ENCODE measurements at places on chromosomes 2 and 18. TPM values are rescaled to one million over a fixed set of nuclear protein-coding genes. Genes with fewer than 3 reads are reported as not detected.

DNA sequence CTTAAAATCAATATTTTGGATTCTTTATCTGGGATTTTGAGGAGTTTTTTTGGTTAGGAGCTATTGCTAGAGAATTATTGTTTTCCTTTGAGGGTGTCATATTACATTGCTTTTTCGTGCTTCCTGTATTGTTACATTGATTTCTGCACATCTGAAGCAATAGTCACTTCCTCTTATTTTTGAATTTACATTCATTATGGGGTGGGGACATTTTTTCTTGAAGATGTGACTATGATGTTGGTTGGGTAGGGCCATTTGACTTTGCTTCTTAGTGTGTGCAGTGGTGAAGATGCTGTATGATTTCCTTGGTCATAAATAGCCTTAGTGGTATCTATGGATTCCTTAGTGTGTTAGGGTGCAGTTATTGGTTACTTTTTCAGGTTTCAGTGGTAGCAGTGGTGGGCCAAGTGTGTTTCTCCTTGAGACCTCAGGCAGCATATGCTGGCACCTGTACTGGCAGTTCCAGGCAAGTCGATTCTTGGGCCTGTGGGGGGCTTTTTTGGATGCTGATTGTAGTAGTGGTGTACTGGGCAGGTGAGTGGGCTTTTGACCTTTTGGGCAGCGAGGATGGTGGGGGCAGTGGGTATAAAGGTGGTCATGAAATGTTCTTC, 61.8 kb downstream of the ARHGAP25 start:
- no peak for DNase-seq

DNA sequence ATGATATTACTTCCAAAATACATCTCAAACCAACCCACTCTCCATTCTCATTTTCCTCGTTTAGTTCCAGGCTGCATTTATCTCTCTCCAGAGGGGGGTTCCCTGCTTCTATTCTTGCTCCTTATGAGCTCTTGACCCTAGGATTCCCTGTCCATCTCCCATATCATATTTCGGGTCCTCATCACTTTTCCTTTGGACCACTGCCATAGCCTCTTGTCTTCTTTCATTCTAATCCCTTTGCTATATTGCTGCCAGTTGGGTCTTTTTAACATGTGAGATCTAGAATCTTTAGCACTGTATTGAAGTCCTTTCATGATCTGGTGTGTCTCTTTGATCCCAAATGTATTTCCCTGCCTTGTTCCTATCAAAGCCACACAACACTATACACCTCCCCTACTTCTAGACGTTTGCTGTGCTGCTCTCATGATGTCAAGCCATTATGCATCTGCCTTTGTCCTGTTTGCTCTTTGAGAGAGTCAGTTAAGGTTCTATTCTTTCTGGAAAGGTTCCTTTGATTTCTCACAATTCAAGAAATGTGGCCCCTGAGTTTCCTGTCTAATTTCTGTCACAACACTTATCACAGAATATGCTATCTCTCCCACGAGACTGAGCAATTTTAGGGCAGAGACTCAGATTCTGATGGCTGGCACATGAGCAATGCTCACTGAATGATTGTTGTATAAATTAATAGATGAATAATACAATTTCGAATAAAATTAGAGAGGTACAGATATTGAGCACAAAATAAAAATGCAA, 43.2 kb upstream of the SESTD1 start:
- DNase-seq, result no peak

- DNase-seq, result peak; percentile 7
These were observed 20.1 kb upstream of the SLC20A1 start for GRCh38 chr2:112625474-112626114.

- DNase-seq, result peak; percentile 86
These were observed 7.8 kb downstream of the LIMS1 start for GRCh38 chr2:108542071-108542470.

DNA sequence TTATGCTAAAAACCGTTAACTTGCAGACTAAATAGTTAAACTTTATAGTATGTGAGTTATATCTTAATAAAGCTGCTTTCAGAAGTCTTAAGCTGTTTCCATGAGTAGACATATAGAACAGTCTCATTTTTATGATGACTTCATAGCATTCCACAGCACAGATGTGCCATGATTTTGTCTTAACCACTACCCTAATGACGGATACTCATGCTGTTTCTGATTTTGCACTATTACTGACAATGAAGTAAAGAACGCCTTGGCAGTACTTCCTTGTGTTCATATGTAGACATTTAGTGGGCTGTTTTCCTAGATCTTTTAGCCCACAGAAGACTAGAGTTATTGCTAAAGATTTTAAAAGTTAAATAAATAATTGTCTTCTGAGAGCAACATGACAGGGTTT, 175.6 kb upstream of the RAB6C start:
- DNase-seq, result peak; percentile 20

- DNase-seq, result peak; percentile 83
These were observed at the start of gene MPP4 for GRCh38 chr2:201698588-201699226. Gene MPP4 (minus strand): TSS chr2:201698644. CDS start chr2:201693954, 4,690 bp downstream.

GRCh38 chr18:76475450-76476194, 19.4 kb downstream of the ZNF516 start:
- no peak for DNase-seq

Gene MGAT4A
- not detected for polyA plus RNA-seq

Gene ARHGAP25
- polyA plus RNA-seq, result not detected

Gene EVA1A
- 149 TPM for polyA plus RNA-seq

Gene NTSR2
- polyA plus RNA-seq, result not detected

Gene RND3
- polyA plus RNA-seq, result 199 TPM

Gene PRSS56
- polyA plus RNA-seq, result not detected
